ENCODE measurements at places on chromosomes 12 and 14. TPM values are rescaled to one million over a fixed set of nuclear protein-coding genes. Genes with fewer than 3 reads are reported as not detected.

DNA sequence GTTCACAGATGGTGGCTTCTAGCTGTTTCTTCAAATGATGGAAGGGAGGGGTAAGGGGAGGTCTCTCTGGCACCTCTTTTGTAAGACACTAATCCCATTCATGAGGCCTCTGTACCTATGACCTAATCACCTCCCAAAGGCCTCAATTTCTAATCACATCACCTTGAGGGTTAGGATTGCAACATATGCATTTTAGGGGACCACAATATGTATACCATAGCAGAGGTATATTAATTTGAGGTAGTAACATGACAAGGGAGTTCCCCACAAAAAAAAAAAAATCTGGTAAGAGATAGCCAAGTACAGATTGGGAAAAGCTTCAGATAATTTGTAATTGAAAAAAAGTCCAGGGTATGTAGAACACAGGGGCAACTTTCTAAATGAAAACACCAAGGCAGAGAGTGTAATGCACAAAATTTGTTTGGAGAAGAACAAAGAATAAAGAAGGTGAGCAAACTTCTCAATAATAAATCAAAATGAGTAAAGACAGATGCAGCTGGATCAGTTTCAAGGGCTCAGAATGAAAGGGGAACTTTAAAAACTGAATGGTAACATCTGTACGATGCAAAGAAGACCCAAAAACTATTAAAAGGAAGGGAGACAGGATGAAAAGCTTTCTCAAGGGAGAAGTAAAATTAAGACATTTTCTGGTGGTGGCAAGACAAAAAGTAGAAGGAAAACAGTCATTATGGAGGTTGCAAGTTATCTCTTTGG lies 125.5 kb upstream of the DCN start:
- H3K36me3 ChIP-seq = no peaks in the 10 kb centered on the region
- H3K27me3 ChIP-seq = no peaks in the 10 kb centered on the region
- no peak overlapping the region for H3K27ac ChIP-seq
- no peak for DNase-seq
- no peak overlapping the region for H3K4me3 ChIP-seq
- H3K4me1 ChIP-seq = no peaks in the 10 kb centered on the region

GRCh38 chr12:111869671-111870070 lies 27.6 kb downstream of the MAPKAPK5 start:
- peaks cover 24% of the 10 kb centered on the region for H3K4me1 ChIP-seq
- H3K27ac ChIP-seq = no peak overlapping the region
- H3K27me3 ChIP-seq = no peaks in the 10 kb centered on the region
- H3K4me3 ChIP-seq = no peak overlapping the region
- H3K36me3 ChIP-seq = peaks cover 15% of the 10 kb centered on the region

Gene CHD8
- 140 TPM for total RNA-seq

Gene TAS2R31
- 1.4 TPM for total RNA-seq
